ENCODE measurements at places on chromosomes 1 and 21.
A peak's percentile ranks its signal among the peaks of the same experiment; 100 is the strongest.

DNA sequence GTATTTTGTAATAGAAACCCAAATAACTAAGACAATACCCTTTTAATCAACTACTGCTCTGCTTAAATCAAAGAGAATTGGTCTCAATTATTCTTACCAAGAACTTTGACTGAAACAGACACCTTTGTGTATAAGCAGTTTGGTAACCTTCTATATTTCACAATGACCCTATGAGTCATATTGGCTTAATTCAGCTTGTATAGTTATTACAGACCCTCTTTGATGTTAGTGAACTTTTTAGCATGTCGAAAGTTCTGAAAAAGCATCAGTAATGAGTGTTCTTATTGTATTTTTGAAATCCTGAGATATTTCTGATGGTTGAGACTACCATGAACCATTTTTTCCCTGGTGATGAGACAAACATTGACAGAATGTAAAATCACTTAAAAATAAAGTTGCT, 43.3 kb upstream of the RABGAP1L start:
- no peak overlapping the region for H3K27ac ChIP-seq
- H3K27me3 ChIP-seq: no peaks in the 10 kb centered on the region
- H3K36me3 ChIP-seq: no peaks in the 10 kb centered on the region
- peaks cover 3% of the 10 kb centered on the region for H3K4me1 ChIP-seq
- no peak overlapping the region for H3K4me3 ChIP-seq

DNA sequence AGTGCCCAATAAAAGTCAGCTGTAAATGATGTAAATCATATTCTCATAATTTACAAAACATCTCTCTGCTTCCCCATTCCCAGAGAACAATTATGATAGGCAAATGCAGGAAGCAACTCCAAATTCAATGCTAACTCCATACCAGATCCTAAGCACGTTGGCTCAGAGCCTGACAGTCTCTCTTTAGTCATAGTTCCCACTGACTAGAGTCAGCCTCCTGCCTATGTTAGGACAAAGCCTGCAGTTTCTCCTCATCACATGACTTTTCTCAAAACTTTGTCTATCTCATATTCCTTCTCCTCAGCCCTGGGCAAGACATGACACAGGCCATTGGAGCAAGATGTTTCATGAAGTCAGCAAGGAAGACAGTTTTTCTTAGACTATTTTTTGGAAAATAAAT, 101.5 kb upstream of the COL24A1 start:
- H3K4me3 ChIP-seq: no peak overlapping the region
- peaks cover 4% of the 10 kb centered on the region for H3K27me3 ChIP-seq
- no peak for DNase-seq
- no peaks in the 10 kb centered on the region for H3K4me1 ChIP-seq

DNA sequence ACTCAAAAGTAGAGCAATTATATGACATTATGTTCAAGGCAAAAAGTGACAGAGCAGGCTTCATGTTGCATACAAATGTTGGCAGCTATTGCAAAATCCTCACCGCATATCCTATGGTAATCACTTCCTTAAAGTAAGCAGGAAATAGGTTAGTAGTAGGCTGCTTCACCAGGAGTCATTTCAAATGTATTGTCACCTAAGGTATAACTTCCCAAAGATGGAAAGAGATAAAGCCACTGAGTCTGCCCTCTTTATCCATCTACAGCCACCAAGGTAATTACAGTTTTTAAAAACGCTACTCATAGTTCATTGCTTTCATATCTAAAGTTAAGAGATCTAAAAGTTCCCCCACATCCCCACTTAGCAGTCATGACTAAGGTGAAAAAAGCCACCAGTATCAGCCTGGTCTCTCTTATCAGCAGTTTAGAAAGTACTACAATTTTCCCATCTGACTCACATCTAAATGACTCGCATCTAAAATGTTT, 31.6 kb upstream of the UBE2U start:
- H3K4me1 ChIP-seq: peaks cover 2% of the 10 kb centered on the region
- H3K27me3 ChIP-seq: peaks cover 6% of the 10 kb centered on the region
- no peak overlapping the region for H3K4me3 ChIP-seq
- H3K36me3 ChIP-seq: no peaks in the 10 kb centered on the region
- DNase-seq: no peak
- peak overlapping the region; percentile 49 for H3K27ac ChIP-seq

DNA sequence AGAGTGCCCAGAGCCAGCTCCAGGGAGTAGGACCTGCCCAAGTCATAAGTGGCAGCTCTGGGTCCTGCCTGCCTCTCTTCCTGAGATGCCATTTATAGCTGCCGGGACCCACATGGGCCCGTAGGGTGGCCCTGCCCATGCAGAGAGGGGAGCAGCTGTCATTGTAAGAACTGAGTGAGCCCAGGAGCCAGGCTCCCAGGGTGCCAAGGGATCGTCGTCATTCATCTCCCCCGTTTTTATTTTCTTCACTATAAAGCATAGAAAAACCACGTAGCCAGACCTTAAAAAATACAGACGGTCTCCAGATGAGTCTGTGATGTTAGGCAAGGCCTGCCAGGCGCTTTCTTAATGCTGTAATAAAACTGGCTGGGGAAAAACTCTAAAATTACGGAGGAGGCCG, 90.7 kb downstream of the IGSF21 start:
- H3K4me3 ChIP-seq: no peak overlapping the region
- H3K4me1 ChIP-seq: no peaks in the 10 kb centered on the region
- DNase-seq: no peak
- H3K27me3 ChIP-seq: peaks cover 21% of the 10 kb centered on the region
- H3K27ac ChIP-seq: no peak overlapping the region

GRCh38 chr1:119655154-119655553, 7.1 kb upstream of the ZNF697 start:
- H3K4me1 ChIP-seq: no peaks in the 10 kb centered on the region
- no peaks in the 10 kb centered on the region for H3K36me3 ChIP-seq
- no peak overlapping the region for H3K4me3 ChIP-seq

- H3K36me3 ChIP-seq: peaks cover 23% of the 10 kb centered on the region
- no peaks in the 10 kb centered on the region for H3K27me3 ChIP-seq
- peak overlapping the region; percentile 100 for H3K27ac ChIP-seq
- no peak for DNase-seq
- H3K4me1 ChIP-seq: peaks cover 56% of the 10 kb centered on the region
Observed at GRCh38 chr1:40383488-40384412, 10.2 kb downstream of the SMAP2 start.

DNA sequence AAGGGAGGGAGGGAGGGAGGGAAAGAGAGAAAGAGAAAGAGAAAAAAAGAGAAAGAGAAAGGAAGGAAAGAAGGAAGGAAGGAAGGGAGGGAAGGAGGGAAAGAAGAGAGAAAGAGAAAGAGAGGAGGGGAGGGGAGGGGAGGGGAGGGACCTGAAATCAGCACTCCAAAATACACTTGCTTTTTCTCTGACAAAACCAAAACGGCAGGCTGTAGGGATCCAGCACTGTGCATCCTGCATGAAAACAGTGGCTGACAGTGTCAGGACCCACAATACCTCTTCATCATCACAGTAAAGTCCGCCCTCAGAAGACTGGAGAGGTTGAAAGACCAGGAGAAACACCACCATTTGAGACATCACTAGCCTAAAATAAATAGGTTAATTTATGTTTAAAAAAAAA, 156.0 kb upstream of the SOD1 start:
- H3K27me3 ChIP-seq: peaks cover 2% of the 10 kb centered on the region
- H3K27ac ChIP-seq: no peak overlapping the region
- H3K4me1 ChIP-seq: peaks cover 15% of the 10 kb centered on the region
- H3K4me3 ChIP-seq: no peak overlapping the region
- DNase-seq: no peak

GRCh38 chr1:200233393-200233792, 176.4 kb downstream of the ZNF281 start:
- no peak for DNase-seq
- H3K36me3 ChIP-seq: no peaks in the 10 kb centered on the region
- no peak overlapping the region for H3K4me3 ChIP-seq
- no peaks in the 10 kb centered on the region for H3K4me1 ChIP-seq

DNA sequence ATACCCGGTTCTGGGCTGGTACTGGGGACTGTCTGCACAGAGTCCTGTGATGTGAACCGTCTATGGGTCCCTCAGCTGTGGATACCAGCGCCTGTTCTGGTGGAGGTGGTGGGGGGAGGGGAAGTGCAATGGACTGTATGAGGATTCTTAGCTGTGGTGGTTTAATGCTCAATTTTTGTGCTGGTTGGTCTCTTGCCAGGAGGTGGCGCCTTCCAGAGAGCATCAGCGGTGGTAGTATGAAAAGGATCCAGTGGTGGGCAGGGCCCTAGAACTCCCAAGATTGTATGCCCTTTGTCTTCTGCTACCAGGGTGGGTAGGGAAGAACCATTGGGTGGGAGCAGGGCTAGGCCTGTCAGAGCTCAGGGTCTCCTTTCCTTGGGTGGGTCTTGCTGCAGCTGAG, 89.4 kb upstream of the B3GALT2 start:
- peaks cover 5% of the 10 kb centered on the region for H3K4me1 ChIP-seq
- H3K36me3 ChIP-seq: peaks cover 18% of the 10 kb centered on the region
- H3K4me3 ChIP-seq: no peak overlapping the region
- H3K27ac ChIP-seq: no peak overlapping the region

DNA sequence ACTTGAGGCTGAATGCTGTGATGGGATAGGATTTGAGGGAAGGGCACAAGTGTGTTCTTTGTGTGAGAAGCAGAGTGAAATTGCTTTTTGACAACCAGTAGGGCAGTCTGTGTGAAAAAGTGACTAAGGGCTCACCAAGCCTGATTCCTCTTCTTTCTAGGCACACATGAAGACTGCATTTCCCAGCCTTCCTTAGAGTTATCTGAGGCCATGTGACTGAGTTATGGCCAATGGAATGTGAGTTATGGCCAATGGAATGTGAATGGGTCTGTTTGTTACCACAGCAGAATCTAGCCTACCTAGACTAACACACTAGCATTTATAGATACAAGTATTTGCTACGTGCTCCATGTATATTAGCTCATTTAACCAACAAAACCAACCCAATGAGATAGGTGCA, 35.3 kb upstream of the DIRAS3 start:
- peaks cover 2% of the 10 kb centered on the region for H3K27me3 ChIP-seq
- no peaks in the 10 kb centered on the region for H3K36me3 ChIP-seq
- H3K4me3 ChIP-seq: no peak overlapping the region
- H3K4me1 ChIP-seq: no peaks in the 10 kb centered on the region
- no peak overlapping the region for H3K27ac ChIP-seq
- DNase-seq: no peak

- no peak overlapping the region for H3K4me3 ChIP-seq
- DNase-seq: no peak
- H3K27ac ChIP-seq: no peak overlapping the region
- no peaks in the 10 kb centered on the region for H3K27me3 ChIP-seq
Observed at GRCh38 chr1:161128591-161129420, 3.7 kb downstream of the DEDD start.

- H3K4me1 ChIP-seq: peaks cover 27% of the 10 kb centered on the region
- no peaks in the 10 kb centered on the region for H3K27me3 ChIP-seq
- peaks cover 12% of the 10 kb centered on the region for H3K36me3 ChIP-seq
- DNase-seq: no peak
- H3K27ac ChIP-seq: peak overlapping the region; percentile 76
- H3K4me3 ChIP-seq: peak overlapping the region; percentile 1
Observed at GRCh38 chr1:59046134-59046533, 250.8 kb upstream of the FGGY start.

DNA sequence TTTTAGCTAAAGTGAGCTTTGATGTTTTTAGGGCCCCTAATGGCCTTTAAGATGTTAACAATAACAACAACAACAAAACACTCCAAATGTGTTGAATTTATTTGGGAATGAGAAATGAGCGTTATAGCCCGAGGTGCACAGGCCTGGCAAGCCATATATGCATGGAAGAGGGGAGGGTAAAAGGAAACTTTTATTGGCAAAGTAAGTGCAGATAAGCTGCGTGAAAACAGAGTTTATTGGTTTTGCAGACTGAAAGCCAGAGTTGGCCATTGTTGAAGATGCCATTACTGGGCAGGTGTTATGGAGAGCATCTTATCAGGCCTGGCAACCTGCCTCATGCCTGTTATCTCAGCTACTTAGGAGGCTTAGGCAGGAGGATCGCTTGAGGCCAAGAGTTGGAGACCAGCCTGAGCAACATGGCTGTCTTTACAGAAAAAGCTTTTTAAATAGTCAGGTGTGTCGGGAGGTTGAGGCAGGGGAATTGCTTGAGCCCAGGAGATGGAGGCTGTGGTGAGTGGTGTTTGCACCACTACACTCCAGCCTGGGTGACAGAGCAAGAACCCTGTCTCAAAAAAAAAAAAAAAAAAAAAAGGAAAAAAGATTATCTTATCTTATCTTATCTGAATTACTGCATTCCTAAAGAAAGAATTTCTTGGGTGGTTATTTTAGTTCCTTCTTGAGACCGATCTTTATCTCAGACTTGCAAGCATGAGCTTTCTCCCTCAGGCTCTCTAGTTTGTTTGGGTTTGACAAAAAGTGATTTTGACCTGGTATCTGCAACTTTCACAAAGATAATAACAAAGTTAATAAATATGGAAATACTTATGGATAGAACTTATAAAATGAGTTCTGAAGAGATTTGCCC, 1.7 kb downstream of the PATJ start:
- no peaks in the 10 kb centered on the region for H3K27me3 ChIP-seq
- peaks cover 17% of the 10 kb centered on the region for H3K4me1 ChIP-seq
- peak overlapping the region; percentile 24 for H3K27ac ChIP-seq

GRCh38 chr1:227788271-227789083, 27.0 kb upstream of the PRSS38 start:
- peak; percentile 62 for DNase-seq
- peak overlapping the region; percentile 66 for H3K27ac ChIP-seq
- H3K4me3 ChIP-seq: peak overlapping the region; percentile 85
- peaks cover 18% of the 10 kb centered on the region for H3K4me1 ChIP-seq
- H3K36me3 ChIP-seq: no peaks in the 10 kb centered on the region

- DNase-seq: no peak
- no peaks in the 10 kb centered on the region for H3K36me3 ChIP-seq
- H3K27me3 ChIP-seq: no peaks in the 10 kb centered on the region
- peak overlapping the region; percentile 88 for H3K27ac ChIP-seq
- peaks cover 12% of the 10 kb centered on the region for H3K4me1 ChIP-seq
Observed at GRCh38 chr1:12052008-12052573, 11.0 kb upstream of the TNFRSF8 start.

DNA sequence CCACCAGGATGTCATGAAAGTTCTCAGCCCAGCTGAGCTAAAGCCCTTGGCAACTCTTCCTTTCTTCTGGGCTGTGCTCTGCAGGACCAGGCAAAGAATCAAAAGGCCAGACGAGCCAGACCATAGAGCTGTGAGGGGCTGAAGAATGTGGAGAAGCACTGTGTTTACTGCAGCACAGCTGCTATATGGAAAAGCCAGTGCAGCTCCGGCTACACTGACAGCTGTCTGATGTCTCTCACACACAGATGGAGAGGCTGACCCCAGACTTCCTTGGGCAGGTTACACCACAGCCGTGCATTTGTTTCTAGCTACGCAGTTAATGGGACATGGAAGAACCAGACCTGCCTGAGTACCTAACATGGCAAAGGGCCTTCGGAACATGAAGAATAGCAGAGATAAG, 40.3 kb downstream of the CD247 start:
- no peaks in the 10 kb centered on the region for H3K4me1 ChIP-seq
- peaks cover 19% of the 10 kb centered on the region for H3K27me3 ChIP-seq
- no peak for DNase-seq
- no peak overlapping the region for H3K27ac ChIP-seq
- H3K36me3 ChIP-seq: no peaks in the 10 kb centered on the region
- H3K4me3 ChIP-seq: no peak overlapping the region

All from memory B cell (primary cell).